ENCODE measurements at places on chromosomes 5 and 9. TPM values are rescaled to one million over a fixed set of nuclear protein-coding genes. Genes with fewer than 3 reads are reported as not detected.

The PIP5KL1 gene
- 3.5 TPM for total RNA-seq

The RIMOC1 gene
- total RNA-seq, result 28.2 TPM

The MARVELD2 gene
- total RNA-seq, result 32.4 TPM

The LCN12 gene
- 2.6 TPM for total RNA-seq

The RNF208 gene
- 6.7 TPM for total RNA-seq

The WWC1 gene
- total RNA-seq, result 94.2 TPM

The DHX29 gene
- total RNA-seq, result 20.7 TPM

The SLC36A2 gene
- total RNA-seq, result not detected

The PCDHB14 gene
- total RNA-seq, result 3.0 TPM

DNA sequence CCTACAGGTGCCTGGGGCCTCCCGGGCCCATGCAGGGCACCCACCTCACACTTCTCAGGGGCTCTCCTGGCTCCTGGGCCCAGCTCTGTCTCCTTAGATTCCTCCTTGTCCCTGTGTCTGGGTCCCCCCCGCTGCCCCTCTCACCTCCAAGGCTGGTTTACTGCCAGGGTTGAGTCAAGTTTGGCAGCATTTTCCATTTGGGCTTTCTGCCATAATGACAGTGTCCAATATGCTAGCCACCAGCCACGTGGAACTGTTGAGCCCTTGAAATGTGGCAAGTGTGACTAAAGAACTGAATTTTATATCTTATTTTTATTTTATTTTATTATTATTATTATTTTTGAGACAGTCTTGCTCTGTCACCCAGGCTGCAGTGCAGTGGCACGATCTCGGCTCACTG is 1.9 kb downstream of the TTC16 start:
- DNase-seq, result no peak
- no peaks in the 10 kb centered on the region for H3K27me3 ChIP-seq
- no peak overlapping the region for H3K27ac ChIP-seq
- no peaks in the 10 kb centered on the region for H3K36me3 ChIP-seq

- H3K36me3 ChIP-seq, result no peaks in the 10 kb centered on the region
- peak overlapping the region; percentile 74 for H3K4me3 ChIP-seq
- peak overlapping the region; percentile 99 for H3K27ac ChIP-seq
- DNase-seq, result no peak
- peaks cover 9% of the 10 kb centered on the region for H3K4me1 ChIP-seq
- H3K27me3 ChIP-seq, result no peaks in the 10 kb centered on the region
These were observed 315 bp downstream of the UBQLN1 start for GRCh38 chr9:83707518-83707767.

DNA sequence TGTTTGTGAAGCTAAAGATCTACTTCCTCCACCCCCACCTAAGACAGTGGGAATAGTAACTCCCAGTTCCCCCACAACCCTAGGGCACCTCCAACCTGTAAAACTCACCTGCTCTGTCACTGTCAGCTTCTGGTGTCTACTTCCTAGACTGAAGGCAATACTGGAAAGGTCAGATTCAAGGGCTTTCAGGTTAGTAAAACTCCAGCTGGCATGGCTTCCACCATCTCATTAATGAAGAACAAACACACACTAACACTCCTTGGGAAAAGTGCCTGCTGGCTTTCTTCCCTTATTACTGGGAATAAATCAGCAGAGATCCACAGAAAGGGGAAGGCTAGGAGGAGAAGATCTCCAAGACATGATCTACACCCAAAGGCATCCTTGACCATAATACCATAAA is 109.9 kb downstream of the TMEM174 start:
- H3K36me3 ChIP-seq, result no peaks in the 10 kb centered on the region
- H3K4me3 ChIP-seq, result no peak overlapping the region
- H3K27ac ChIP-seq, result no peak overlapping the region
- DNase-seq, result no peak

DNA sequence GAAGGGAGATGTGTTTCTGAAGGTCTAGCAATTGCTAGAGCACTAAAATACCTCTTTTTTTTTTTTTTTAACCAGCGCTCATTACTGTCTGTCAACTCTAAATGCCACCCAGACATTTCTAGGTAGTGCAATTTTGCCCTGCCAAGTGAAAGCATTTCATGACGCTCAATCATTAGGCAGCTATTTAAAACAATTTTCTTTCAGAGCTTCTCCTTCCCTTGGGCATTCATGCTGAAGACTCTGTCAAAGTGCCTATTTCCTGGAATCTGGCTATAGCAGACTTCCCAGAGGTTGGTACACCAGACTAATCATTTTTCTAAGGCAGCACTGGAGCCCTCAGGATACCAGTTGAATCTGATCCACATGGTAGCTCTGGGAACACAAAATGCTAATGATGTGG is 97.0 kb upstream of the ANKRD55 start:
- H3K4me3 ChIP-seq, result no peak overlapping the region
- DNase-seq, result no peak
- H3K4me1 ChIP-seq, result no peaks in the 10 kb centered on the region
- no peaks in the 10 kb centered on the region for H3K27me3 ChIP-seq
- H3K36me3 ChIP-seq, result no peaks in the 10 kb centered on the region

GRCh38 chr5:40991168-40991980 is 79.8 kb downstream of the MROH2B start:
- H3K27me3 ChIP-seq, result no peaks in the 10 kb centered on the region
- H3K36me3 ChIP-seq, result no peaks in the 10 kb centered on the region
- peak overlapping the region; percentile 79 for H3K27ac ChIP-seq

DNA sequence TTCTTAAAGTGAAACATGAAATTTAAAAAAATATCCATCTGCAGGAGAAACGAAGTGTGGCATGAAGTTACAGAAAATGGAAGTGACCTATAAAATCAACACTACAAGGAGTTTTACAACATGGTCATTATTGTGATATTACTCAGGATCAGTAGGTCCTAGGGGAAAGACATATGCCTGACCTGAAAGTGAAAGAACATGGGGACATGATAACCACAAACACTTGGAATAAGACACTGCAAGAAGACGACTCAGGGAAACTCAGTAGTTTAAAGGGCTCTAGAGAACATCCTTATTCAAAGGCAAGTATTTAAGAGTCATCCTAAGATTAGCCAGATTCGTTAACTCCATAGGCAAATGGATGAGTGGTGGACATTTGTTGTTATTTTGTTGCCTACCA is 19.9 kb upstream of the LPAR1 start:
- H3K36me3 ChIP-seq, result no peaks in the 10 kb centered on the region
- H3K4me1 ChIP-seq, result no peaks in the 10 kb centered on the region
- H3K4me3 ChIP-seq, result no peak overlapping the region
- H3K27me3 ChIP-seq, result no peaks in the 10 kb centered on the region

- no peak for DNase-seq
- H3K27ac ChIP-seq, result no peak overlapping the region
- peaks cover 96% of the 10 kb centered on the region for H3K36me3 ChIP-seq
- no peak overlapping the region for H3K4me3 ChIP-seq
These were observed 23.8 kb upstream of the SPTAN1 start for GRCh38 chr9:128528445-128529160.

GRCh38 chr9:131304676-131305355 is 15.3 kb downstream of the PLPP7 start:
- no peaks in the 10 kb centered on the region for H3K36me3 ChIP-seq
- H3K27me3 ChIP-seq, result no peaks in the 10 kb centered on the region
- no peak overlapping the region for H3K4me3 ChIP-seq
- no peaks in the 10 kb centered on the region for H3K4me1 ChIP-seq
- no peak for DNase-seq
- no peak overlapping the region for H3K27ac ChIP-seq

GRCh38 chr9:74245866-74246497 is 251.2 kb upstream of the RORB start:
- no peak overlapping the region for H3K4me3 ChIP-seq
- no peaks in the 10 kb centered on the region for H3K4me1 ChIP-seq
- no peaks in the 10 kb centered on the region for H3K27me3 ChIP-seq
- H3K27ac ChIP-seq, result no peak overlapping the region
- no peak for DNase-seq
- no peaks in the 10 kb centered on the region for H3K36me3 ChIP-seq

DNA sequence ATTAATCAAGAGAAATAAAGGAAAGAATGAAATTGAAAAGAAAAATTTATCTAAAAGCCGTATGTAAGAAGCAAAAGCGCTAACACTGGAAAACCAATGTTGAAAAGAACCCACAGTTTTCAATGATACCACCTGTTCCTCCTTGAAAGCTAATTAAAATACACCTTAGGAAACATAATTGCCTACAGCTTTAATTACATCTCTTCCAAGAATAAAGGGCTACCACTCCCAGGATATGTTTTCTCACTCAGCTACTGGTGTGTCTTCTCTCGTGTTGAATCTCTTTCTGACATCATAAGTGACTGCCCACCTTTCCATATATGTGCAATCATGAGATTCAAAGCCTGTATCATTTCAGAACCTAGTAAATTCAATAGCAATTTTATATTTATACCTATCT is 880.6 kb upstream of the DMAC1 start:
- no peaks in the 10 kb centered on the region for H3K4me1 ChIP-seq
- no peaks in the 10 kb centered on the region for H3K27me3 ChIP-seq
- no peaks in the 10 kb centered on the region for H3K36me3 ChIP-seq
- H3K27ac ChIP-seq, result no peak overlapping the region
- no peak for DNase-seq

- no peaks in the 10 kb centered on the region for H3K4me1 ChIP-seq
- DNase-seq, result no peak
These were observed 161.2 kb upstream of the CHD1 start for GRCh38 chr5:99089822-99090549.

DNA sequence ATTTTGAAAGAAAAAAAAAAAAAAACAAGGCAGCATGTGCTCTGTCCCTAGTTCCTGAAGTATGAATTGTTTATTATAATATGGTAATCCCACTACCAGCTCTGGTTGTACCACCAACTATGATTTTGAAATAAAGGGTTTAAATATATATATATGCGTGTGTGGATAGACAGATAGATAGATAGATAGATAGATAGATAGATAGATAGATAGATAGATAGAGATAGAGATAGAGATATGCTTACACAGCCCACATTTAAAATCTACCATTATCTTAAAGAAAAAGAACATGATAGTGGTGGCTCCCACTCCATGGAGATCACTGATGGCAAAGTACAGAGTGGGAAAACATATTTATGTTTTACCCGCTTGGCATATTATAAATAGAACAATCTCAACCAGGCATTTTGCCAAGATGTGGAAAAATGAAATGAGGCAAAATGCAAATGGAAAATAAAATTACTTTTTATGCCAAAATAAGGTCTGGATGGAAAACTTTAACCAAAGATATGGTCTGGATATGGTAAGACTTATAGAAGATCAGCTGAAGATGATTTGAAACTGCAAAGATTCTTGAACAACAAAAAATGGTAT is 170.0 kb downstream of the ARL15 start:
- no peak overlapping the region for H3K4me3 ChIP-seq
- H3K27me3 ChIP-seq, result no peaks in the 10 kb centered on the region
- DNase-seq, result no peak
- no peaks in the 10 kb centered on the region for H3K36me3 ChIP-seq

- no peak overlapping the region for H3K27ac ChIP-seq
- DNase-seq, result no peak
- H3K36me3 ChIP-seq, result no peaks in the 10 kb centered on the region
These were observed 468.8 kb upstream of the SMC2 start for GRCh38 chr9:103625161-103625804.

GRCh38 chr9:9412241-9412640 is 1200.6 kb downstream of the PTPRD start:
- no peaks in the 10 kb centered on the region for H3K4me1 ChIP-seq
- H3K27ac ChIP-seq, result no peak overlapping the region
- no peaks in the 10 kb centered on the region for H3K36me3 ChIP-seq
- DNase-seq, result no peak
- no peaks in the 10 kb centered on the region for H3K27me3 ChIP-seq

DNA sequence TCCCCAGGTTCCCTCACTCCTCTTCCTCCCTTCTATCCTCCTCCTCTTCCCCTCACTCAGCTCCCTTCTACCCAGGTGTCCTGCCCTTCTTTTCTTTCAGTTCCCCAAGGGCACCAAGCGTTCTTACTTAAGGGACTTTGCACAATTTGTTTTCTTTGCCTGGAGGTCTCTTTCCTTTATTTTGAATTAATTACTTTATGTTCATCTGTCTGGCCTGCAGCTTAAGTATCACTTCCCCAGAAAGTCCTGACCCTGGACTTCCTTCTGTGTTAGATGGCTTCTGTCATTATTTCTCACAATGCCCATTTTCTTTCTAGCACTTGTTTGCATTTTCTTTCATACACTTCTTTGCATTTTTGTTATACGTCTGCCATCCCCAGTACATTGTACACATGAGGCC is 350.6 kb downstream of the SH3GL2 start:
- no peak for DNase-seq
- H3K27me3 ChIP-seq, result no peaks in the 10 kb centered on the region
- no peaks in the 10 kb centered on the region for H3K36me3 ChIP-seq

DNA sequence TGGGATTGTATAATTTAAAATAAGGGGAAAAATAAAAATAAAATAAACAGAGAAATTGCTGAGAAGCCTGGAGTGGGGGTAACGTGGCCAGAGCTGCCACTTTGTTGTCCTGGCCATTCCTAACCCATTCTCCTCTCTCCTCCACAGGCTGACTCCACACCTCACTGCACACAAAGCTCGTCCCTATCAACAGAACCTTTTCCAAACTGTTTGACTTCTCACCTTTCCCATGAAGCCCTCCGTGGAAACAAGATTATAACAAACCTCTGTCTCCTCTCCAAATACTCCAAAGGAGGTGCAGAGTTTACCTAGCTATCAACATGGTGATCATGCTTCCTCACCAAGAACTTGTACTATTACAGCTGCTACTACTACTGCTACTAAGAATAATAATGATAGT is 151.1 kb downstream of the GLIS3 start:
- H3K27me3 ChIP-seq, result no peaks in the 10 kb centered on the region
- no peak for DNase-seq
- no peak overlapping the region for H3K4me3 ChIP-seq

DNA sequence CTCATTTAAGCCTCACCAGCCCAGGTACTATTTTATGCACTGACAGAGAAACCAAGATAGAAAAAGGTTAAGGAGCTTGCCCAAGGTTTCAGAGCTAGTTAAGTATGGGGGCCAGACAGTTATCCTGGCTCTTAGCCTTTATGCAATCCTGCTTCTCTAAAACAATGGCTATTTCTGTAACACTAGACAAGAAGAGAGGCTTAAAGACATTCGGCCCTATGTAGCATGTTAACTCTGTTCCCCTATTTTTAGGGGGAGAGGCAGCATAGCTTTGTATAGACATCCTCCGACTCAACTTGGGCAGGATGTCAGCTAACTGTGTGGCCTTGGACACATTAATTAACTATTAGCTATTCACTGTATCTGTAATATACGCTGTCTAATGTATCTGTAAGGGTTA is 54.6 kb downstream of the LHFPL2 start:
- no peaks in the 10 kb centered on the region for H3K27me3 ChIP-seq
- H3K36me3 ChIP-seq, result no peaks in the 10 kb centered on the region
- no peak for DNase-seq
- H3K27ac ChIP-seq, result no peak overlapping the region

DNA sequence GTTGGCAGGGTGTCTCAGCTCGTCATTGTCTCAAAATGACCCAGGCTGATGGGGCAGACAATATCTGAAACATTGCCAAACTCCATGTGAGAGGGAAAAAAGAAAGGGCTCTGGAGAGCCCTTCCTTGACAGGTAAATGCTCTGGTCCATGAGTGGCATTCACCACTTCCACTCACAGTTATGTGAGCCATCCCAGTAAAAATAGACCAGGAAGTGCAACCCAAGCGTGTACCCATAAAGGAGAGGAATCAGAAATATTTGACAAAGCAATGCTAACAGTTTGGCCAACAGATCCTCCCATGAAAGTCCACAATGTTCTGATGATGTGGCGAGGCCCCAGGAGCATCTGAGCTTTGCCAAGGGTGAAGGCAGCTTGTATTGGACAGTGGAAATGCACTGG is 49.4 kb downstream of the ASTN2 start:
- no peak overlapping the region for H3K27ac ChIP-seq
- no peak for DNase-seq
- H3K27me3 ChIP-seq, result no peaks in the 10 kb centered on the region
- no peaks in the 10 kb centered on the region for H3K36me3 ChIP-seq

All from upper lobe of right lung (tissue), 1 donor.